ENCODE measurements at places on chromosomes 16 and 17.

DNA sequence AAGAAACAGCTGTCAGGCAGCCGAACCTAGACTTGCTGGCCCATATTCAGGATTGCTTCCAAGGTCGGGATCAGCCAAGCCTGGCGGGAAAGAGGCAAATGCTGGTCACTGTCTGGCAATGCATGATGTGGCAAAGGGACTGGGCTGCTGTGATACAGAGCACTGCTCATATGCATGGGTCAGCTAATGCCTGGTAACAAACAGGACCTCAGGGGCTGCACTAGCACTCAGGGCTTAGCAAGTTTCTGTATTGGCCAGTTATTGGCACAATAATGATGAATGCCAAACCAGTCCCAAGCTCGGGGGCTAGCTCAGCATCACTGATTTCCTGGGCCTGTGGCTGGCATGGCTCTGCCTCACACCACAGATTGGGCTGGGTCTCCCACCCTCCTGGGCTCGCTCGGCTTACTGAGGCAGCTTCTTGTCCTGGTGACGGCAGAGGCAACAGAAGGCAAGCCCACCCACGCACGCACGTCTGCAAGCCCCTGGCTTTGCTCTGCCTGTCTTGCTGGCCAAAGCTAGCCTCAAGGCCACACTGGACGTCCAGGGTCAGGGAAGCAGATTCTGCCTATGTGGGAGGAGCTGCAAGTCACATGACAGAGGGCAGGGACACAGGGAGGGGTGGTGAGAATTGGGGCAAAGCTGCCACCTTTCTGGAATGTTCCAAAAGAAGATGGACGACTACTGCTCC lies 21.4 kb upstream of the RPTOR start:
- no peak for DNase-seq

DNA sequence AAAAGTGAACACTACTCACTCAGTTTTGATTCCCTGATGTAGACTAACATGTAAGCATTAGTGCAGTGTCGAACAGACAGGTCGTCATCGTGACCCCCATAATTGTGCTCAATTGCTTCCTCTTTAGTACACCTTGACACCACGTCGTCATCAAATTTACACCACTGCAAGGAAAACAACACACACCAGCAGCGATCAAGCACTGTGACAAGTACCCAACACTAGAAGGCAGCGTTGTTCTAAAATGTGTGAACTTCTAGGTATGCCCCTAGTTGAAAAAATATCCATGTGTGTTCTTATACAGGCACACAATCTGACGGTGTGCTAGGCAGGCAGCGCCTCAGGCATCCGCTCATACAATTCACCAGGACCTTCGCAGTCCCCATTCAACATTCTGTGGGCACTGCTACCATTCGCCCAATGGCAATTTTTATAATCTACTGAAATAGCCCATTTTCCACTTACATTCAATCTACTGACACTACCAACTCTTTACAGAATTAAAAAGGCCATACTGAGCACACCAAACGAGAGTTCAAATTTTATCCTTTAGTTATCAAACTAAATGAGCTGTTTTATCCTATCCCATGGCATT lies 23.1 kb downstream of the LITAFD start:
- DNase-seq = no peak

DNA sequence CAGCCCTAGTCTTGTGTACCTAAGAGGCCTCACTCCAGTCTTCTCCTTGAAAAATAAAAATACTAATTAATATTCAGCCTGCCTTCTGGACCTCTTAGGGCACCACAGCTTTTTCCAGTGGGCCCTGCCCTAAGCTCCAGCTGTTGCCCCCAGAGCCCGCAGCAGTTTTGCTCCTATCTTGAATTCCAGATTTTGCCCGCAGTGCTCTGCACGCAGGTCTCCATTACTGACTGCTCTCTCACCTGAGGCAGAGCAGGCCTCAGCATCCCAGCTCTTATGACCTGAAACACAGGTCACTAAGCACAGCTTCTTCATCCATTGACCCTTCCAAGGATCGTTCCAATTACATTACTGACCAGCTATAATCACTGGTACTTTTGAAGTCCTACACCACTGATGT lies 28.4 kb upstream of the NAGLU start:
- DNase-seq = no peak

DNA sequence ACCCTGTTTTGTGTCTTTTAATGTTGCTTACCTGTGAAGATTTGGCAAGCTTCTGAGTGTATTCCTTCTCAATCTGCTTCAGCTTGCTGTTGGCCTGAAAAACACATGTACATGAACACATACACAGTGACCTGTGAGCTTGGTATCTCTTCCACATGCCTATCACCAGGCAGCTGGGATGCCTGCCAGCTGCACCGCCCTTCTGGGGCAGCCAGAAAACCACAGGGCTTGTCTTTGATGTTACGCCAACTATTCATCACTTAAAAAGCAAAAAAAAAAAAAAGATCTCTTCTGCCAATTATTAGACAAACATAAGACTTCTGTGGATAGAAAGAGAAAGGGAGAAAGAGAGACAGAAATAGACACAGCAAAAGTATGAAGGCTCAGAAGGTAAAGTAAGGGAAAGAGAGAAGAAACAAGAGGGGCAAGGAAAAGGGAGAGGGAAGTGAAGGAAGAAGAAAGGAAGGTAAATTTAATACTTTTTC lies 189.2 kb upstream of the AXIN2 start:
- DNase-seq = no peak
